Ascending aorta (tissue), 2 donors: ENCODE measurements at places on chromosomes 2 and 18. TPM values are rescaled to one million over a fixed set of nuclear protein-coding genes. Genes with fewer than 3 reads are reported as not detected.

The TGIF1 gene
- 39.7 TPM for total RNA-seq

The SULT1C4 gene
- 11.0 TPM for total RNA-seq

The OSR1 gene
- total RNA-seq = 66.7 TPM

The LIMS3 gene
- total RNA-seq = 21.9 TPM

The EMX1 gene
- not detected for total RNA-seq

The KCNE4 gene
- total RNA-seq = 18.3 TPM

The NEU2 gene
- not detected for total RNA-seq
